AG09309 (cell line): ENCODE measurements at places on chromosomes 12 and 14.

DNA sequence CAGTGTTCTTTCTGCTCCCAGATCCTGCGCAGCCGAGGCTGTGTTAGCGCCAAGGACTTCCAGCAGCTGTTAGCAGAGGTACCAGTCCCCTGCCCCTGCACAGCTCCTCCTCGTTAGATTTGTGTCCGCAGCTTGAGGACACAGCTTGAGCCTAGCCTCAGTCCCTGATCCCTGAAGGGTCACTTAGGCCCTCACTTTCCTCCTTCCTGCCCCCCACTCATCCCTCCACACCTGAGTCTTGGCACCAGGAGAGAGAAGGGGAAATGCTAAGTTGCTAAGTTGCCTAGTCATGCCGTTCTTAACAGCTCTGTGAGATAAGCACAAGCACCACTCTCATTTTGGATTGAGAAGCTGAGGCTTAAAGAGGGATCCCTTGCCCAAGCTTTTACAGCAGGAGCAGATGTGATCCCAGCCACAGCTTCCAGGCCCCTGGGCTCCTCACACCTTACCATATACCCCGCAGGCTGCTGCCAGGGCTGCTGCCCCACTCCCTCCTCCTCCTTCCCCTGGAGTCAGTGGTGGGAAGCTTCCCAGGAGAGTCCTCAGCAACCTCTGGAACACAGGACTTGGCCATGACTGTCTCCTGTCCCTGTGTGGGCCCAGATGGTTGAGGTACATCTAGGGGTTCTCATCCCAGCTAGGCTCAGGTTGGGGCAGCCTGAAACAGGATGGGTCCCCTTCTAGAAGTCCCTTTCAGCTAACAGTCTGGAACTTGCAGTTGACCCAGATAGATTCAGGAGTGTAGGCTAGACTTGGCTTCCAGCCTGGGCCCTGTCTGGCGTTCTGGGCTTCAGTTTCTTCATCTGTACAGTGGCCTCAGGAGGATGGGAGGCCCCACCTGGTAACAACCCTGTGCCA, 975 bp downstream of the OGFOD2 start:
- no peak for DNase-seq

- no peak for DNase-seq
Measured at GRCh38 chr12:27979145-27979544, 6.6 kb upstream of the PTHLH start.

- DNase-seq = no peak
Measured at GRCh38 chr14:21974741-21975140, 301.1 kb upstream of the OR4E1 start.

- no peak for DNase-seq
Measured at GRCh38 chr14:78491048-78491447, 320.9 kb downstream of the NRXN3 start.

DNA sequence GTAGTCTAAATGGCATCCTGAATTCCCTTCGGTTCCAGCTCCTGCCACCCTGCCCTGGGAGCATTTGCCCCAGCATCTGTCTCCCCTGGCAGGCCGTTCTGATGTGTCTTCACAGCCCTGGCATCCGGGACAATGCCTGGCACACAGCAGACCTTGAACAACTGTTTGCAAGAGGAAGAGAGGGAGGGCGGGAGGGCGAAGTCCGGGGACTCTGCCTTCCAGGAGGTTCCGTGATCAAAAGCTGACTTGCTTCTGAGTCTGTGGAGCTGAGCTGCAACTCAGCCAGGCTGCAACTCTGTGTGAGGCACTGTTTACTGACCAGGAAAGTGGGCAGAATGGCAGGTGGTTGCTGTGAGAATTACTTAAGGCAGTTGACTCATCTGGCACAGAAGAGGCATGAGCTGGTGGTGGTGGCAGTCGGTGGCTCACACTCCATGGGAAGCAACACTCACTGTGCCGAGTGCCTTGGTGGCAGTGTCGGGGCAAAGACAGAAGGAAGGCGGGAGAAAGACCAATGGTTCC, 61.1 kb upstream of the DLK1 start:
- no peak for DNase-seq

DNA sequence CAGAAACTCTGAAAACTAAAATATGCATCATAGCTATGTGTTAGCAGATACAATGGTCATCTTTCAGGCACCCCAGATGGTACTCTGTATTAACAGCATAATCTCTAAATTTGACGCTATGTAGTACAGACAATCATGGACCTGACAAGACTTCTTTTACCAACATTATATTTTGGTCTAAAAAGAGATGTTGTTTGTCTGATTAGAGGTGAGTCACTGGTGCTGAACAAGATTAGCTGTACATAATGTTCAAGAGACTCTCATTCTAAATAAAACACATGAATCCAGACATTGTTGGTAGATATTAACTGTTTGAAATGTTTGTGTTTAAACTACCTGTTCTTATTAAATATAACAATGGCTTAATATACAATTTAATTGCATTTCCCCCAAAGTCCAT, 146.4 kb upstream of the LMNTD1 start:
- DNase-seq = no peak

GRCh38 chr14:61559641-61560201, 135.6 kb upstream of the HIF1A start:
- DNase-seq = no peak

GRCh38 chr14:93156693-93157369, 27.9 kb downstream of the MOAP1 start:
- no peak for DNase-seq

DNA sequence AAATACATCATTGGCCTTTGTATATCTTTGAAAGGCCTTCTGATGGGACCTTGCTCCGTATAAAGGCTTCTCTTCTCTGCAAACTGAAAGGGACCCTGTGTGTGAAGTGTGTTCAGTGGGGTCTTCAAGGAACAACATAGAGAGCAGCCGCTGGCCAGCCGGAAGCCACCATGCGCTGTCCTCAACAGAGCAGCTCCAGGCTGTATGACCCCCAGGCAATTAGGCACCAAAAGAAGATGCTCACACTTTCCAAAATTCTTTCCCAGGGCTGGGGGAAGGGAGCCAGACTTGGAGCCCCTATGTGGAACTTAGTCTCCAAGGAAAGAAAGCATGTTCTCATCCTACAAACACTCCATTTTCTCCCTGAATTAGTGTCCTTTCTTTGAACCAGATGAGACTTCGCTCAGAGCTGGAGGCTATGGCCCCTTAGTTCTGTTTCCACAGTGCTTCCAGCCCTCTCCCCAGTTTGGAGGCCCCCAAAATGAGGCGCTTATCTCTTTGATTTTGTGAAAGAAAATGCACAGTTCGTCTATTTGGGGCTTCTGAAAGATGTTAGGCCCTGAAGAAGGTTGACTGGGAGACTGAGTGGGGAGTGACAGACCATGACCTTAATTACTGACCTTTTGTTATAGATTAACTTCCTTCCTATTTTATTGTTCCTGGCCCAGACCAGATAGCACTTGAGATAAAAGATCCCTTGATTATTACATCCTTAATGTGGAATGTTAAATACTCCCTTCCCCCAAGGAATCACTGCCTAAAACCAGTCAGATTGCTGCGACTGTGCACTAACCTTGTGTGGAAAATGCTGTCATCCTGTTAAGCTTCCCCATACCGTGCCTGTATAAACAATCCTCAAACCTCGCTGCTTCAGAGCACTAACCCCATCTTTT, 128.3 kb upstream of the FGD4 start:
- peak; percentile 3 for DNase-seq

DNA sequence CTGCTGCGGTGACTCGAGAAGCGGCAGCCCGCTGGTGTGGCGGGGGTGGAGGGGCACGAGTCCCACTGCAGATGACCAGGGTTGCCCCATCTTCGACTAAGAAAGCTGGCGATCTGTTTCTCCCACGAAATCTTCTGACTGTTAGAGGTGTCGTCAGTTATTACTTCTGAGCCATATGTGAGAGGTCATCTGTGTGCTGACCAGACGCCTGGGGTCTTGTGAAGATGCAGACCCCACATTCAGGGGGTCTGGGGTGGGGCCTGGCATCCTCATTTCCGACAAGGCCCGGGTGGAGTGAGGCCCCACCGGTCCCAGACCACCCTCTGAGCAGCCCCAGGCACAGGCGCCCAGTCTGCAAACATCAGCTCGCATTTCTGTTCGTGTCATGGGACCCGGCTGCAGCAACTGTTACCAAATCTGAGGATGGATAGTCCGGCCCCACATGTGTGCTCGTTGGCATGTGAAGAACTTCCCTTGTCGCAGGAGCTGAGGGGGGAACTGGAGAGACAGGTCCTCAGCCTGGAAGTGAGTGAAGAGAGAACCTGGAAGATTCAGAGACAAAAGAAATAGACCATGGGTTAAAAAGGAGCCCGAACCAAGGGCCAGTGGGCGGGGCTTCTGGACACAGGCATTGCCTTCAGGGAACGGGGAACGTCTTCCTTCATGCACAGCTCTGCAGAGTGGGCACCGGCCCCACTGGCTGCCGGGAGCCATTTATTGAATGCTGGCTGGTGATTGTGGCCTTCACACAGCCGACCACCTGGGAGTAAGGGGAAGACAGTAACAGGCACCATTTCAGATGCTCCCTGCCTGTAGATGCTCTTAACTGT, 135.2 kb downstream of the ADGRD1 start:
- no peak for DNase-seq

- DNase-seq = no peak
Measured at GRCh38 chr14:102195446-102195845, 55.7 kb downstream of the WDR20 start.

DNA sequence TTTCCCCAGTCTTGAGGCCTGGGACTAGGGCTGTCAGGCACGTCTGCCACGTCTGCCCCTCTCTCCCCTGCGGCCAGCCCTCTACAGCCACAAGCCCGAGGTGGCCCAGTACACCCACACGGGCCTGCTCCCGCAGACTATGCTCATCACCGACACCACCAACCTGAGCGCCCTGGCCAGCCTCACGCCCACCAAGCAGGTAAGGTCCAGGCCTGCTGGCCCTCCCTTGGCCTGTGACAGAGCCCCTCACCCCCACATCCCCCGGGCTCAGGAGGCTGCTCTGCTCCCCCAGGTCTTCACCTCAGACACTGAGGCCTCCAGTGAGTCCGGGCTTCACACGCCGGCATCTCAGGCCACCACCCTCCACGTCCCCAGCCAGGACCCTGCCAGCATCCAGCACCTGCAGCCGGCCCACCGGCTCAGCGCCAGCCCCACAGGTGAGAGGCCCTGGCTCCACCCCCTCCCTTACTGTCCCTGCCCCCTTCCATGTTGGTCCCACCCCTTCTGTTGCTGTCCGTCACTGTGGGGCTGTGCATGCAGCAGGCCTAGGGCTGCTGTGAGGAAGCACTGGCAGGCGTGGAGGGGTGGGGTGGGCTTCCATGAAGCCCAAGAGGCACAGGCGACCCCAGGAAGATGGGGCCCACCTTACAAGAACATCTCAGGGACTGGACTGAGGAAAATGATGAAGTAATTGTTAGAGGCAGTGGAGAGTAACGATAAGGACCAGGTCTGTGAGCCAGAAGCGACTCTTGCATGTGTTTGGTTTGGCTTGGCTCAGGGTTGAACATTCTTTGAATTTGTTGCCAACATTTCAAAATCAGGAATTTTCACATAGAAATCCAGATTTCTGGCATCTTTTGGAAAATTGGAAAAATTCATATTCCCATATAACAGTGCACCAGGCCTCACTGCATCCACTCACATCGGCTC, 16.8 kb downstream of the C12orf43 start:
- no peak for DNase-seq

- no peak for DNase-seq
Measured at GRCh38 chr14:51147183-51147582, 52.3 kb upstream of the TRIM9 start.

- DNase-seq = no peak
Measured at GRCh38 chr12:93318720-93319522, 58.8 kb upstream of the NUDT4 start.

- no peak for DNase-seq
Measured at GRCh38 chr12:64814432-64814831, 10.0 kb upstream of the TBC1D30 start.
